Activated CD4-positive, alpha-beta T cell treated with anti-CD3 and anti-CD28 coated beads, Interleukin-2, amount 50 U/mL, for 16 hours (primary cell): ENCODE measurements at places on chromosomes 2 and 18.

GRCh38 chr2:72848436-72849137, 22.8 kb upstream of the EXOC6B start:
- DNase-seq = no peak

DNA sequence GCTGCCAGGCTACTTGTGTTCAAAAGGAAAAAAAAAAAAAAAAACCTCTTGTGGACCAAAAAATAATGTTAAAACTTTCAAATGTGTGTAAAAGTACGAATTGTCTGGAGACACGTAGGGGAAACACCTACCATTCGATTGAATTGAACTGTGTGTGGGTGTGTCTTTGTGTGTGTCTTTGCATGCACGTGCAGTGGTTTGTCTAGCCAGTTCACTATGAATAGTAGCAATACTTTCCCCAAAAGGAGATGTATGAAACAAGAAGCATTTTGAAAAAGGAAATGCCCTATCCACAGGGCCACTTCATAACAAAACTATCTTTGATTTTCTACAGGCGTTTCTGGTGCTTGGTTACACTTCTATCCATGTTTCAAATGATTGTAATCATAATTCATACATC, 186.8 kb downstream of the RPRM start:
- no peak for DNase-seq

- no peak for DNase-seq
Observed at GRCh38 chr18:58532298-58532697, 96.6 kb downstream of the ALPK2 start.

GRCh38 chr2:172253190-172254052, 150.7 kb upstream of the DLX2 start:
- peak; percentile 77 for DNase-seq

GRCh38 chr18:71807586-71807985, 736.6 kb downstream of the CBLN2 start:
- no peak for DNase-seq

DNA sequence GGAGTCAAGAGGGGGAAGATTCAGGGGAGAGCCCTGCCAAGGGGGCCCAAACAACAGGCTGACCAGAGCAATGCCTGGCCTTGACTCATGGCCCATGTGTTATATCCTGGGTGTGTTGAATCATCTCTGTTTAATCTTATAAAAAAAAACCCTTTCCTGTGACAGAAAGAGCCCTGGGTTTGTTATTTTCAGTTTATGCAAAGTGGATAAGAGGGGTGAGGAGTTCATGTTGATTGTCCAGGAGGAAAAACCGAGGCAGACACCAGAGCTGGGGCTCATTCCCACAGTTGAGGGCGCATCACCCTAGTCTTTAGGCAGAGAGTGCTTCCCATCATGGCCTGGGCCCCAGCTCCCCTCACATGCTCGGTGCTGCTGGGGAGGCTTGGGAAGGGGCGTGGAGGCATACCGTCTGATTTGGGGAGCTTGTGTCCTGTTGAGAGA, 30.9 kb upstream of the IL37 start:
- DNase-seq = peak; percentile 4

GRCh38 chr2:184346338-184346862, 251.9 kb upstream of the ZNF804A start:
- DNase-seq = no peak

DNA sequence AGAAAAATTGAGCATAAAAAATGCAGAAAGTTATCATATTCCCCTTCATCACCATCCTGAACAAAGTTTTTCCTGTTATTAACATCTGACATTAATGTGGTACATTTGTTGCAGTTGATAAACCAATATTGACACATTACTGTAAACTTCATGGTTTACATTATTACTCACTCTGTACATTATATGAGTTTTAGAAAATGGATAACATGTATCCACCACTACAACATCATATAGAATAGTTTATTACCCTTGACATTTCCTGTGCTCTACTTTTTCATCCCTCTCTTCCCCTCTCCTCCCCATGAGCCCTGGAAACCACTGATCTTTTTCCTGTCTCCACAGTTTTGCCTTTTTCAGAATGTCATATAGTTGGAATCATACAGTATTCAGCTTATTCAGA, 618.6 kb upstream of the TMEFF2 start:
- DNase-seq = no peak

DNA sequence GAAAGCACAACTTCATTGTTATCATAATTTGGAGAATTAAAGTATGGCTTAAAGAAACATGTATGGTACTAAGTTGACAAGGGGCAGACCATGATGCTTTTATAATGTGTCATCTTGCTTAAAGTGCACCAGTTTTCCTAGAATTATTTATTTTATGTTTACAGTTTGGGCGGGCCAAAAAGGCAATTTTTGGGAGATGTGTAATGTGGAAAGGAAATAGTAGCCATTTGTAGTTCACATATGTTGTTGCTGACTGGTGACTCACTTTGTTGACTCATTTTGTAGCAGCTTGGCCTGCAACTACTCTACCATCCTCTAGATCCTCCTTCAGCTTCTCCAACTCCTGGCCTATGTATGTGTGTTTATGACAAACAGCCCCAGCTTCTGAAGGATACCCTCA, 7.7 kb downstream of the ZSCAN30 start:
- no peak for DNase-seq

DNA sequence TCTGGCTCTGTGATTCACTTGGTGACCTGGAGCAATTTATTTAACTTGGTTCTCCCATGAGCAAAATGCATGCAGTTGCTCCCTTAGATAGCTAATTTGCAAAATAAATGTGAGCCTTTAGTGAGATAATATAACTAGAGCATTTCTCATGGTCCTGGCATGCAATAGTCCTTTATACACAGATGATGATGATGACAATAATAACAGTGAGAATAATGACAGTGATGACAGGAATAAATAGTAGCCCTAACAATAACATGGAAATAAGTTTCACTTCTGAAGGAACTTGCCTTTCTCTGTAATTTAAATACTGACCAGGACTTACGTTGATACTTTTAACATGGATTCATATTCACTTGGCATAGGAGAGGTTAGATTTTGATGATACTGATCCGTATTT, 49.2 kb downstream of the LPIN1 start:
- no peak for DNase-seq

GRCh38 chr2:222057347-222058073, 241.3 kb downstream of the PAX3 start:
- peak; percentile 6 for DNase-seq

DNA sequence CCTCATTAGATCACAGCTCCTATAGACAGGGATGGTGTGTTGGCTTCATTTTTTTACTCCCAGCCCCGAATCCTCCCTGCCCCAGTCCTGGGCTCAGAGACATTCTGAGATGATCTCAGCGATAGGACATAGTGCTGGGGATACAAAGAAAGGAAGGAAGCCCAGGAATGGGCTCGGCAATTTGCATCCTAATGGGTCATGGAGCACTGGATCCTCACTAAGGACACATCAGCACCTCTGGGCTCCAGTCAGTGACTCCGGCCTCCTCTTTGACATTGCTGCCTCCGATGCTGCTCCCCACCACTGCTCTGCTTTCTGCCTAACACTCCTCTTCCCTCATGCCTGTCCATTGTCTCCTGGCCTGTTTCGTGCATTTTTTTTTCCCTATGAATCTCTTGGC, 489.1 kb downstream of the STK39 start:
- no peak for DNase-seq

DNA sequence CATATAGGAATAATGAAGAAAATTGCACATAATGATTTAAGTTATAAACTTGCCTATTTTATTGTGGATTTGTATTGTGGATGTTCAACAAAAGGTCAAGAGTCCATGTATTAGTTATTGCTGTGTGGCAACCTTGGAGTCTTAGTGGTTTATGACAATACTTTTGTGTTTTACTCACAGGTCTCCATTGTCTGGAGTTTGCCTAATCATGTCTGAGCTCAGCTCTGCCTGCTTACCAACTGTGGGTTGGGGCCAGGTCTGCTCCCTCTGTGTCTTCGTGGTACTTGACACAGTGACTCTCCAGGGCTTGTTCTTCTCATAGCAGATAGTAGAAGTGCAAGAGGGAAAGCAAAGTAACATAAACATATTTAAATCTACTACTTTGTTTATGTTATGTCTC, 382.5 kb downstream of the CBLN2 start:
- no peak for DNase-seq

- no peak for DNase-seq
Observed at GRCh38 chr2:95799892-95800291, 191.7 kb downstream of the ANKRD36C start.

- no peak for DNase-seq
Observed at GRCh38 chr2:179655627-179656026, 205.8 kb downstream of the ZNF385B start.

DNA sequence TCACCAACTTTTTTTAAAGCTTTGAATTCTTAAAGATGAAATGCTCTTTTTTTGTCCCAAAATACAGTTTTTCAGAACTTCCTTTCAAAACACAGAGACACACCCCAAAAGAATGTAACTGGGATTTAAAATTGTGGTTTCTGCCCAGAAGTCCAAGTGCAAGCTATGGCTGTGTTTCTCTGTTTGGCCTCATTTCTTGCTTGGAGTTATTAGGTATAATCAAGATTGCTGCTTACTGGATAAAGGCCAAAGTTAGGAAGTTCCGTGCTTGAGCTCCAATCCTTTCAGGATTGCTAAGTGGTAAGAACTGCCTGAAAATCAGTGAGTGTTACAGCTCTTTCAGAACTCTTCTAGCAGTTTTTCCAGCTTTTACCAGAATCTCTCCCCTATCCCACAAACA, 16.9 kb downstream of the ZBTB7C start:
- no peak for DNase-seq

DNA sequence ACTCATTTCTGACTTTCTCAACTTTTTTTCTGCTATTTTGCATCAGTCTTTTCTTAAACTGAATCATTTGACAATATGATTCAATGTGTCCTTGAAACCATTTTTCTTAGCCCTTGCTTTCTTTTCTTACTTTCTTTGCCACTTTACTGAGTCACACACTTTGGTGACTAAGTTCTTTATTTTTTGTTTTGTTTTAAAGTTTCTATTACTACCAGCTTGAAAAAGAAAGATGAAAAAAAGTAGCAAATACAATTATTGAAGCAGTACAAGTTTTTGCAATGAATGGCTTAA, 116.5 kb downstream of the DOCK10 start:
- DNase-seq = peak; percentile 87

- DNase-seq = no peak
Observed at GRCh38 chr18:55296778-55297177, 291.2 kb downstream of the TCF4 start.

GRCh38 chr18:6289843-6290242, 124.9 kb downstream of the L3MBTL4 start:
- no peak for DNase-seq

- no peak for DNase-seq
Observed at GRCh38 chr2:164793529-164793928, 48.1 kb downstream of the COBLL1 start.

- DNase-seq = no peak
Observed at GRCh38 chr2:234450431-234451124, 46.3 kb downstream of the ARL4C start.

- no peak for DNase-seq
Observed at GRCh38 chr2:9110893-9111569, 95.6 kb upstream of the ASAP2 start.

DNA sequence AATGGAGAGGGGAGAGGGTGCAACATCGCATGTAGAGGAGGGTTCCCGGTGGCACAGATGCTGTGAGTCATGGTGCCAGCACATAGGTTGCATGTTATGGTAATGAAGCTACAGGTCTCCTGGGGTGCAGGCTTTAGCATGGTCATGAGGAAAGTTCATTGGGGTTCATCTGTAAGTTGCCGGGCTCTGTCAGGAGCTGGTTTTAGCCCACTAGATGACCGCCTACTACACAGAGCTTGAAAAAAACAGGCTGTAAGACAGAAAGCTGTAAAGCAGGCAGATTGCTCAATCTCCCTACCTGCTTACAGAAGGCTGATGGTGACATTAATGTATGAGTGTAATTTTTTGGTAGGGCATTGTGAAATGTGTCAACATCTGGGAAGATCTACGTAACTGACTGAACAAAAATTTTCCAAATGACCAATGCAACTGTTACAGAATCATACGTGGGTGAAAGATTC, 23.9 kb downstream of the DYSF start:
- DNase-seq = no peak

GRCh38 chr2:197707316-197708213, 2.4 kb downstream of the MARS2 start:
- peak; percentile 39 for DNase-seq

- DNase-seq = no peak
Observed at GRCh38 chr18:58416704-58417683, 211.9 kb downstream of the ALPK2 start.

- no peak for DNase-seq
Observed at GRCh38 chr18:49090901-49091300, 140.1 kb upstream of the SMAD7 start.

- DNase-seq = no peak
Observed at GRCh38 chr2:73503992-73504570, 118.4 kb downstream of the ALMS1 start.

GRCh38 chr18:49279041-49279440, 181.4 kb downstream of the DYM start:
- DNase-seq = no peak

DNA sequence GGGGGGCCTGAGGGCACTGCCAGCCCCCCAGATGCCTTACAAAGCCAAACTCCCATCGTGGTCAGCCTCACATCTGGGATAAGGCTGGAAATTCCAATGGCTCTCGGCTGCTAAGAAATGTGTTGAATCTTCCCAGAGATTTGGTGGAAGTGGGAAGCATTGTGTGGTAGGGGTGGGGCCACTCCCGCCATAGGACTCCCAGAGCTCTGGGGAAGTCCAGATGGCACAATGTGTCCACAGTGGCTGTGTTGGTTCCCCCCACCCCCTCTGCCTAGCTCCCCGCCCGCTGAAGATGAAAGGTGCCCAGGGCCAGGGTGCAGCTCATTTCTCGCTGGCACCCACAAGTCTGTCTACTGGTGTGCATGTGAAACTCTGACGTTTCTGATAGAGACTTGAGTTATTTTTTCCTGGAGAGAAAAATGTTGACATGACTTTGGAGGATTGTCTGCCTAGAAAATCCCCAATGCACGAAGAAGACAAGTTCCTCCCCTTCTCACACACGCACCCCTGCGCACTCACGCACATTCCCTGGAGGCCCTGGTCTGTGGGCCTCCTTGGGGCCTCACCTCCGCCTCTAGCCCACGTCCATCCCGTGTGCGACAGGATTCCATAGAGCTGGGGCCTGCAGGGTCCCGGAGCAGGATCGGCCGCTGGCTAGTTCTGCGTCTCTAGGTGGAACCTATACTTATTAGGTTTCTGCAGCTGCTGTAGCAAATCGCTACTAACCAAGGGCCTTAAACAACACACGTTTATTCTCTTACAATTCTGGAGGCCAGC, 199.1 kb downstream of the ZFP36L2 start:
- no peak for DNase-seq

DNA sequence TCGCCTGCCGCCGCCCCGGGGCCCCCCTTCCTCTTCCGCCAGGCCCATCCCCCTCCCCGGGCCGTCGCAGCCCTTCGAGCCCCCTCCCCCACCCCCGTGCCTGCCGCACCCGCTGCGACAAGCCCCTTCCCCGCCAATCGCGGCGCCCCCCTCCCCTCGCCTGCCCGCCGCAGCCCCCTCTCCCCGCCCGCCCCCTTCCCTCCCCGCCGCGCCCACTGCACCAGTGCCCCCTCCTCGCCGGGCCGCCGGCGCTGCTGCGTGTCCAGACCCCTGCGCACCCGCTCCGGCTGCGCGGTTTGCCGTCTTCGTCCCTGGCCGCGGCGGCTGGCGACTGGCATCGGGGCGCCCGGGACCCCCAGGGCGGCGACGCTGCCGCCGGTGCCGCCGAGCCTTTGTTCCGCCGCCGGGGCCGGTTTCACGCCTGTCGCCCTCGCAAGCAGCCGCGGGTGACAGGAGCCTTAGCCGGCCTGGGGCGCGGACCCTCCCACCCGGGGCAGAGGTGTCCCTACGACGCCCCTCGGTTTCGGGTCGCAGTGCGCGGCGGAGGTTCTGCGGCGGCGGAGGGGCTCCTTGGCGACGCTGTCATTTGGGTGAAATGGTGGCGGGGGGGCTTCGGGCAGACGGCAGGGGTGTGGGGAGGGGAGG, 18.1 kb downstream of the GPC1 start:
- DNase-seq = no peak
